ENCODE measurements at places on chromosomes 6 and 20. TPM values are rescaled to one million over a fixed set of nuclear protein-coding genes. Genes with fewer than 3 reads are reported as not detected.

DNA sequence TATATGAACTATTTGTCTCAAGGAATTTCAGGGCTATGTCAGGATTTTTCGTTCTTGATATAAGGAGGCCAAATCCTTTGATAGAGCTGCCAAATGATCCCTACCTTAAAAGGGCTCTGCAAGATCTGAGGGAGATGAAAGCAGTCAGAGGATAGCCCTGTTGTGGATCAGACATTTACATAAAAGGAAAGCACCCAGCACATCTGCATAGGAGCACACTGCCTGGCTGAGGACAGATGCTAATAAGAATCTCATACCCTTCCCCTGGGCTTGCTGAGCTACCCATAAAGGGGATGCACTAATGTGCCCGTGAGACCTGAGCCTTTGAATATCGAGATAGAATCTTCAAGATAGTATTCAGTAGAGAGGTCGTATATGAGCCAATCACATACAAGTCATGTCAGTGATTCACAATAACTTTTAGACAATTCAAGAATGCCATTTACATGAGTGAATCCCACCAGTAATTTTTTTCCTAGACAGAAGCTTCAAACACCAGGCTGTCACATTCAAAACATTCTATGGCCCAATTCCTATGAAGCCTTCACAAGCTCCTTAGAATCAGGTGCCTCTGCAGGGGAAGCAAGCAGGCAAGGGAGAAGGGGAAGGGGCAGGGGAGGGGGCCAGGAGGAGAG lies 71.1 kb downstream of the STMND1 start:
- DNase-seq: no peak

DNA sequence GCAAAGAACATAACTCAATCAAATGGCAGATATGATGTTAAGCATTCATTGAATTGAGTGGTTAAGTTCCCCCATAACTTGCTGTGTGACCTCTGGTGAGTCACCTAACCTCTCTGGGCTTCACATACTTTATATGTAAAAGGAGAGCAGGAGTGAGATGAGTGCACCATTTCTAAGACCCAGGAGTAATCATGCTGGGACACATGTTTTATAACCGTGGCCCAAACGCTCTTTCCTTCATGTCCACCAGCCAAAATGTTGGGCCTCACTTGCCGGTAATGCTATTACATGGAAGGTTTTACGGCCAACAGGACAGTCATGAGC lies 40.3 kb upstream of the CCDC167 start:
- DNase-seq: no peak

GRCh38 chr6:166786704-166787293 lies 159.7 kb upstream of the RPS6KA2 start:
- no peak for DNase-seq

- no peak for DNase-seq
Measured at GRCh38 chr20:37852666-37853065, 50.3 kb upstream of the VSTM2L start.

DNA sequence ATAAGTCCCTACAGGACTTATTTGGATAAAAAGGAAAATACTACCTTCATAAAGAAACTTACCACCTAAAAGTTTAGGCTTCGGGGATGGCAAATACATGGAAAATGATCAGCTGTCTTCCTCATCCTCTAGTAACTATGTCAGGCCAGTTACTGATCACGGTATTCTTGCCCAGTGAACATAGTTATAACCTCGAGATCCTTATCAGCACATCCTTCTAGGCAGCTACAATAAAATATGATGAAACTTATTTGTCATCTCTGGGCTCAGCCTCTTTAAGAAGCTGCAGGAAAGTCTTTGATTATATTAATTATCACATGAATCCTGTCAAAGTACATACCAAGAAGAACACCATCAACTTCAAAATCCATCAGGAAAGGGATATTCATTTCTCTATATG lies 41.8 kb downstream of the SF3B5 start:
- DNase-seq: no peak

- DNase-seq: no peak
Measured at GRCh38 chr6:42471714-42472113, 20.0 kb upstream of the TRERF1 start.

- DNase-seq: no peak
Measured at GRCh38 chr20:45611054-45611453, 18.5 kb upstream of the WFDC10A start.

- no peak for DNase-seq
Measured at GRCh38 chr6:158043586-158044524, 62.2 kb downstream of the SYNJ2 start.

GRCh38 chr6:20426177-20427082 lies 24.8 kb downstream of the E2F3 start:
- no peak for DNase-seq

- no peak for DNase-seq
Measured at GRCh38 chr6:10166031-10166430, 248.8 kb downstream of the TFAP2A start.

GRCh38 chr6:150177952-150178520 lies 35.2 kb downstream of the PPP1R14C start:
- DNase-seq: no peak

DNA sequence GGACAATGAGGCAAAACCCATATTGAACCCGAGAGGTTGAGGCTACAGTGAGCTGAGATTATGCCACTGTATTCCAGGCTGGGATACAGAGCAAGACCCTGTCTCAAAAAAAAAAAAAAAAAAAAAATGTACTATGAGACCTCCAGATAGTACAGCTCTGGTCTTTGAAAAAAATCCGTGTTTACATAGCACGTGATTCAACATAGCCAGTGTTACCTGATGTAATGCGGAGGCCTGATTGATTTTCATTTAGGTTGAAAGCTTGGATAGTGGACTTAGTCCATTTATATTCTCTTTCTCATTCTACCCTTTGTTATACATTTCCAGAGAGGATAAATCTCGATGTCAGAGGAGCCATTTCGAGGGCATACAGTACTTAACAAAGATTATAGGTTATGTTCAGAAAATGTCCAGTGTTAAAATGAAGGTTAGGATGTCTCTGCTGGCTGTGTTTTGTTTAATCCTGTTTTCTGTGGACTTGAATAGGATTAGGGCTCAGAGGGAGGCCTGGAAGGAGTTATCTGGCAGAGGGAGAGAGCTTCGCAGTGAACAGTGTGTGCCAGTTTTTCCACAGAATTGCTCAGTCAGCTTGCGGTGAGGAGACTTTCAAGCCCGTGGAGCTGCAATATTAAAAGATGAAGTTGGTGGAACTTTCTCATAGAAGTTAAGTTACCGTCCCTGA lies 33.9 kb upstream of the BCLAF1 start:
- no peak for DNase-seq

DNA sequence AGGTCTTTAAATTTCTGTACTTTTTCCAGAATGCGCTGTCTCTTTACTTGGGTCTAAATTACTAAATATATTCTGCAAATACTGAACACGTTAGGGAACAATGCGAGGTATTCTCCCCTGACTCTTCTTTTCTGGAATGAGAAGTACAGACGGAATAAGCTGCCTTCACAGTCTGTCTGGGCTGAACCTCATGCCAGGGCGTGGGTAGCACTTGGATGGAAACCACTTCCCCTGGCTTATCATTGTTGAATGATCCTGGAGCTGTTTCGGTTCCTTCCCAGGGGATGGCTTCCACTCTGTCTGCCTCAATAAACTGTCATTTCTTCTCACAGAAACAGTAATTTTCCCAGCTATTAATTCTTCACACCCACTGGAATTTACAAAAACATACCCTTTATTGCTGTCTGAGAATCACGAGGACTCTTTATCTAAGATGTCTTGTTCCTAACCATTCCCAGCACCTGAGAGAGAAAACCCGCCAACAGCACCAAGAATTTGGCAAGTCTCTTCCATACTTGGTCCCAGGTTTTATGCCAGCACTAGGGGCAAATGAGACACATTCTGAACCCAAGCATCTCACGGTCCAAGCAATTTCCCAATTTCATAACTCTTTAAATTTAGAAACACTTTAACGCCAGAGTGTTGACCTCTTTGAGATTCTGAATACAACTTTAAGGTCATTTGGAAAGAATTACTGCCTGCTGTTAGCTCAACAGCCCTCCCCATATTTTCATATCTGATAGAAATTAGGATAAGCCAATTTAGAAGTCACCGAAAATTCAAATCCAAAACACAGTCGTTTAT lies 43.2 kb upstream of the ADGRF5 start:
- DNase-seq: no peak

GRCh38 chr6:170247178-170247701 lies 43.6 kb downstream of the DLL1 start:
- no peak for DNase-seq

DNA sequence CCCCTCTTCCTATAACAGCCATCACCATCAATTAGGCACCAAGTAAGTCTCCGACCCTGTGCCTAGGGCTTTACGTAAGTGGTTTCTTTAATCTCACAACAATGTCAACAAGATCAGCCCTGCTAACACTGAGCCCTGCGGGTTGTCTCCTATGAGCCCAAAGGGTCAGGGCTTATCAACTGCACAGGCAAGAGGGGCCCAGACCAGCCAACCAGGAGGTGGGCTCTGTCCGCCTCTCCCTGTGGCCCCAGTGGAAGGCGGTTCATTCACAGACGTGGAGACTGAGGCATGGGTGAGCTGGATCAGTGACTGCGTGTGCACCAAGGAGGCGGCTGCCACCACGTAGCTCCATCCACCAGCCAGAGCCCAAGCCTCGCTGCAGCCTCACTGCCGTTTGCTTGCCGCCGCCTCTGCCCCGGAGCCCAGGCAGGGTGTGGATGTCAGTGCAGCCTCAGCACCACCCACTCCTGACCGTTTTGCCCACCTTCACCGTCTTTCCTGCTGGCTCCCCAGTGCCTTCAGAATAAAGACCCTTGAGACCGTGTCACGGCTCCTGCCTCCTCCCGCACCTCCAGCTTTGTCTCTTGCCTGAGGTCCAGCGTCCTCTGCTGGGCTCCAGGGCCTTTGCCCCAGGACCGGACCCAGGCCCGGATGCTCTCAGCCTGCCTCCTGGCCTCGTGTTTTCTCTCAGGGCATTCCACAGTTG lies 78.7 kb downstream of the DLL1 start:
- no peak for DNase-seq

- DNase-seq: no peak
Measured at GRCh38 chr6:93964321-93964720, 545.0 kb upstream of the EPHA7 start.

- DNase-seq: no peak
Measured at GRCh38 chr6:20200761-20201630, 11.3 kb downstream of the MBOAT1 start.

GRCh38 chr6:17724341-17724740 lies 17.6 kb upstream of the NUP153 start:
- no peak for DNase-seq

DNA sequence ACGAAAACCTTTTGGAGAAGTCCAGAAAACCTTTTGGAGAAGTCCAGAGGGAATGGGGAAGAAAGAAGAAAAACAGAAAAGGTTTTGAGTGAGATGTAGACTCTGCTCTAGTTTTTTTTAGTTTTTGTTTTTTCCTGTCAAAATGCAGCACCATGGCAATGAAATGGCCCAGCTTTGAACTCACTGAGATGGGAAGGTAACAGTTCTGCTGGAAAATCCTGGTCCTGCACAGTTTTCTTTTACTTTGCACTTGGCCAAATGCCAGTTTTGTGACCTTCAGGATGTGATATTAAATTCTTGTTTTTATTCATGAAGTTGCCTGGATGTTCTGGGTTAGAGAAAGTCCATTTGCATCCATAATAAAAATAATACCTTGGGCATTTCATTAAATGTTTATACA lies 145.7 kb downstream of the CFAP61 start:
- DNase-seq: no peak

DNA sequence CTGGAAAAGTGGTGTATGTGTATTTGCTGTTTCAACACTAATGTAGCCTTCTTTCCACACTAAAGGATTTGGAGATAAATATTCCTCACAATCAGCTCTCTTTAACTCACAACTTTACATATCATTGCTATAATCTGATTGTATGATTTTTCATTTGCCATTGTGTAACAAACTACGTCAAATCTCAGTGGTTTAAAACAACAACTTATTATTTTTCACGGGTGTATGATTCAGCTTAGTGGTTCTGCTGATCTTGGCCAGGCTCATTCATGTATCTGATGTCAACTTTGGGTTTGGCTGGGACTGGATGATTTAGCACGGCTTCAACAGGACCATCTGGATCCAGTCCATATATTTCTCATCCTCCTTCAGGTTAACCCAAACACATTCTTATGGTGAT lies 55.4 kb upstream of the TMX4 start:
- DNase-seq: no peak

- no peak for DNase-seq
Measured at GRCh38 chr6:33630014-33630413, 8.9 kb downstream of the ITPR3 start.

DNA sequence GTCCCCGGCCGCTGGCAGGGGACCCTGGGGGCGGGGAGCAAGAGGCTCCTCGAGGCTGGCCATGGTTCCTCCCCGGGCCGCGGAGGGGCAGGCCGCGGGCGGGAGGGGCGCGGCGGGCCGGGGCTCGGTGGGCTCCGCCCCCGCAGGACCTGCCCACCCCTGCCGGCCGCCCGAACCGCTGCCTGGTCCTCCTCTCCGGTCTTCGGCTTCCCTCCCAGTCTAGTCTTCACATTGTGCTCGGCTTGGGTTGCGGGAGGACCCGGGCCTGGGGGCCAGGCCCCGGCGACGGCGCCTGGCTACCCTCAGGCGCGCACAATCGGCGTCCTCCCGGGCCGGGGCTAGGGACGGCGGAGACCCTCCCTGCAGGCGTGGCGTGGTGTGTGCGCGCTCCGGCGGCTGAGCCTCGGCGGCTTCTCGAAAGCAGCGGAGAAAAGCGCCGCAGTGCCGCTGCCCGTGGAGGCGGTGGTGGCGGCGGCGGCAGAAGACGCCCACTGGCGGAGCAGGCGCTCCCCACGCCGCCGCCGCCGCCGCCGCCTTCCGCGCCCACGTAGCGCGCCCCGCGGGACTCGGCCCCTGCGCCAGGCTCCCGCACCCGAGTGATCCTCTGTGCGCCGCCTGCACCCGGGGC lies at the start of gene PDE10A:
Gene PDE10A (minus strand): TSS at position 493 of the 628 bp plus-strand sequence. CDS start 430 bp downstream, at position 63.
- no peak for DNase-seq

DNA sequence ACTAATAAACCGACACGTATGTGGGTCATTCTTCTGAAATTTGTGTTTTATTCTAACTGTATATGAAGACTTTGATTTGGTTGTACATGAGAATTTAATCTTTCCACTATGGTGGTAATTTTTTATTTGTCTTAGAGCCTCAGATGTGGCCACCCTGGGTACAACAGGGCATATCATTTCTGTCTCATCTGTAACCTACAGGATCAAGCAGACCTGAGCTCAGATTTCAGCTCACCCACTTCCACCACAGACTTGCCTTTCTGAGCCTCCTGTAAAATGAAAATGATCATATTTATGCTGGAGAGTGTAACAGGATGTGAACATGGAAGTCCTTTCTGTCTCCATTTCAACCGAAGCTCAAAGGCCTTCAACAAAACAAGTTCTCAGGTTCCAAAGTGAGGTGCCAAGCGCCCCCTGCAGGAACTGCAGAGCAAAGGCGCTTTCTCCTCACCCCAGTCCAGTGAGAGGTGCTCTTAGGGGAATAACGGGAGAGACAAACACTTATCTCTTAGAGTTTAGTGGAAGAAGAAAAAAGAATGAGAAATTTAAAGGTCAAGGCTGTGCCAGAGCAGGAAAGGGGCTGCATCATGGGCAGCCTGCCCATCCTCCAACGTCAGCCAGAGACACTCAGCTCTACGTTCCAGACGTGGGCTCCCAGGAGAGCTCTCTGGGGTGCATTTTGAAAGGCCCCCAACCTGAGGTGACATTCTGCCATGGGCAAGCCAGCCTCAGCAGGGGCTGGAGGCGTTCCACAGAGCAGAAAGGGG lies 23.0 kb upstream of the CD24 start:
- DNase-seq: no peak

The BTN1A1 gene
- total RNA-seq: not detected

The MCM8 gene
- 4.1 TPM for total RNA-seq

The HDDC2 gene
- total RNA-seq: 65.6 TPM

The DCBLD1 gene
- 3.3 TPM for total RNA-seq

The LBP gene
- total RNA-seq: 0.55 TPM

The SLC35B2 gene
- total RNA-seq: 40.6 TPM

The ID1 gene
- 263 TPM for total RNA-seq

The PTPRT gene
- 0.95 TPM for total RNA-seq

The BNIP5 gene
- not detected for total RNA-seq

The TBX18 gene
- 8.6 TPM for total RNA-seq

Measured in lower leg skin (tissue), 4 donors.